ENCODE measurements at places on chromosomes 6 and 20.

DNA sequence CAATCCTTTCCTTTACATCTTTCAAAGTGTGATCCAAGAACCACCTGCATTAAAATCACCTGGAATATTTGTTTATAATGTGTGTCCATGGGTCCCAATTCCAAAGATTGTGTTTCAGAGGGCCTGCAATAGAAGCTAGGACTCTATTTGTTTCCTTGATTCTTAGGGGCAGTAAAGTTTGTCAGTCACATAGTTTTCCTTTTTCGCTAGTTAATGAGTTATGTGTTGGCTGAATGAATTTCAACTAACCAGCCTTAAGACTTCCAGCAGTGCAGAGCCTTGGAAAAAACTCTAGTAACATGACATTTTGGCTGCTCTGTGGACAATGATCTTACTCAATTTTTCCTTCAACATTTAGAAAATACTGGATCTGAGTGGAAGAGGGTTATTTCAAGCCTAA is 11.3 kb downstream of the FAM217A start:
- no peak for DNase-seq

GRCh38 chr6:22569281-22570184 is at the start of gene HDGFL1:
Gene HDGFL1 (plus strand): TSS chr6:22569566. CDS start chr6:22569576, 10 bp downstream.
- no peak for DNase-seq

- no peak for DNase-seq
These were observed 107.1 kb downstream of the PTPRK start for GRCh38 chr6:128413291-128413690.

DNA sequence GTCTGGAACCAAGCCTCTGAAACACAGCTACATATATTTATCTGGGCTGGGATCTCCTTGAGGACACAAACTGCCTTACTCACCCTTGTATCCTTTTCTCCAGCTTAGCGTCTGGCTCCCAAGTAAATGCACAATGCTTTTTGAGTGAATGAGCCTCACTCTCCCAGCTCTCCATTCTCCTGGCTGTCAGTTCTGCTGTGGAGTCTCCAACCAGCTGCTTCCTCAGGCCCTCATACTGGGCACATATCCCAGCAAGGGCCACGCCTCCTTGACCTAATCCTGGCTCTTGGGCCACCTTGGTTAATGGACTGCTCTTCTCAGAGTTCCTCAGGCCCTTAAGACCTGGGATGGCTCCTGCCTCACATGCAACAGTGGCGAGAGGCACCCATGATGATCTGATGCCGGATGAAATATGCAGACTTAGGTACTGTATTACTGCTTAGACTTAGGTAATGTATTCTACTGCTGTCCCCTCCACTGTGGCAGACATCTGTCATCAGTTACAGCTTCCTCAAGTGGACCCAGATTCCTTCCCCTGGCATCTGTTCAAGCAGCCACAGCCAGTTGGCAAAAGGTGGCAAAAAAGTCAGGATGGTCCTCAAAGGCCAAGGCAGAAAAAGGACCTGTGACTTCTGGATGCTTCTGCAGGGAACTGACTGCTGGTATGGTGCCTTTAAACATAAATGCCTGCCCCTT is 16.5 kb downstream of the SNHG17 start:
- no peak for DNase-seq

DNA sequence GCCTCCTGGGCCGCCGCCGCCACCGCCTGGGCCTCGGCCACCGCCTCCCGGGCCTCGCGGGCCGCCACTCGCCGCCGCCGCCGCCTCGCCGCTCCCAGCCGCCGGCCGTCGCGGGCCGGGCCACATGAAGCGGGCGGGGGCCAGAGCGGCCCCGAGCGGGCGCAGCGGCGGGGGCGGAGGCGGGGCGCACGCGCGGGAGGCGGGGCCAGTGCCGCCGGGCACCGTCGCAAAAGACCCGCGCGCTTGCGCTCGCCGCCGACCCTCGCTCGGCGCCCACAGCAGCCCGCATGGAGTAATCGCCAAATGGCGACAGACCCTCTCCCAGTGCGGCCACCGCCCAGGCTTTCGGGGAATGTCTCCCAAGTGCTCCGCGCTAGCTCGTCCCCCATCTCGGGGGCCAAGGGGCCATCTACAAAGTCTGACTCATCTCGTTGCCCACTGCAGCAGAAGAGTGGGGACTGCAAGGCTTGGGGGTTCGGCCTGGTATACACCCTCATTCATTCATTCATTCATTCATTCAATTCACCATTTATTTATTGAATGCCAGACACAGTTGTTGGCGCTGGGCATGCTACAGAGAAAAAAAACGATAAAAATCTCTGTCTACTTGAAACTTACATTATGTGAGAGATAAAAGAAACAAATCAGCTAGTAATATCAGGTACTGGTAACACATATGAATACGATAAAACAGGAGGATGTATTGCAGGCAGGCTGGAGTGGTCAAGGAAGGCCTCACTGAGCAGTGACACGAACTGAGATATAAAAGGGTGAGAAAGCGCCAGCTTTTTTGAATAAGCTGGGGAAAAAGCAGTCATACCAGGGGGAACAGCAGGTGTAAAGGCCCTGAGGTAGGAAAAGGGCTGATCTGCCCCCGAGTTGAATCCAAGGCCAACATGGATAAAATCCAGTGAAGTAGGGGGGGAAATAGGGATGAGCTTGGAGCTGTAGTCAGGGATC is at the start of gene B4GALT5:
Gene B4GALT5 (minus strand): TSS at position 126 of the 960 bp plus-strand sequence. CDS start 188 bp downstream, outside the sequence.
- no peak for DNase-seq

GRCh38 chr6:150668900-150669302 is 69.2 kb downstream of the PLEKHG1 start:
- DNase-seq = no peak

DNA sequence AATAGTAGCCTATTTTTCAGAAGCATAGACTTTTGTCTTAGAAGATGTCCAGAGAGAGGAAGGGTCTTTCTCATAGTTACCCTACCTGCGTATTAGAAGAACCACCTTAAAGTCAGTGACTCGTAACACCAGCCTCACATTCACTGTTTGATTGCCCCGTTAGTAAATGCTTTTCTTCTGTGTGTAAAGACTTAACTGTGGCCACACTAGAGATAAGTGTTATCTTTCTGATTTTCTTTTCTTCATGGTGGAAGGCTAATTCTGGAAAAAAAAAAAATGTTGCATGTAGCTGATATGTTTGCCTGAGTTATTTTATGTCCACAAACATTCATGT is 83.9 kb downstream of the SAMD3 start:
- no peak for DNase-seq
